ENCODE measurements at places on chromosomes 2 and 18.

- DNase-seq = no peak
Observed at GRCh38 chr2:10759151-10759714, 37.8 kb downstream of the ATP6V1C2 start.

DNA sequence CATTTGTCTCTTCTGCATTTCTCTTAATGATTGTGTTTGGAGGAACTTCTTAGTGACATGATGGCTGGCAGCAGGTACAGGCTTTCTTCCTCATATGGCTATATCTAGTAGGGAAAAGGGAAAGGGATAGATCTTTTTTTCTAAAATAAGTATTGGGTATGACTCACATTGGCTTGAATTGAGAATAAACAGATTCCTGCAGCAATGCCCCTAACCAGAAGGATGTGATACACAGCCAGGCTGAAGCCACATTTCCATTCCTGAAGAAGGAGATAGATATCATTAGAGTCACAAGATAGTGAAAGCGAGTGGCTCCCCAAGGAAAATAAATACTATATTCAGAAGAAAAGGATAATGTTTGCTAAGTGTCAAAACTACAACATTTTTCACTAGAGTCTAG, 61.1 kb downstream of the VWC2L start:
- DNase-seq = no peak

- no peak for DNase-seq
Observed at GRCh38 chr2:190110131-190110530, 47.6 kb upstream of the MSTN start.

DNA sequence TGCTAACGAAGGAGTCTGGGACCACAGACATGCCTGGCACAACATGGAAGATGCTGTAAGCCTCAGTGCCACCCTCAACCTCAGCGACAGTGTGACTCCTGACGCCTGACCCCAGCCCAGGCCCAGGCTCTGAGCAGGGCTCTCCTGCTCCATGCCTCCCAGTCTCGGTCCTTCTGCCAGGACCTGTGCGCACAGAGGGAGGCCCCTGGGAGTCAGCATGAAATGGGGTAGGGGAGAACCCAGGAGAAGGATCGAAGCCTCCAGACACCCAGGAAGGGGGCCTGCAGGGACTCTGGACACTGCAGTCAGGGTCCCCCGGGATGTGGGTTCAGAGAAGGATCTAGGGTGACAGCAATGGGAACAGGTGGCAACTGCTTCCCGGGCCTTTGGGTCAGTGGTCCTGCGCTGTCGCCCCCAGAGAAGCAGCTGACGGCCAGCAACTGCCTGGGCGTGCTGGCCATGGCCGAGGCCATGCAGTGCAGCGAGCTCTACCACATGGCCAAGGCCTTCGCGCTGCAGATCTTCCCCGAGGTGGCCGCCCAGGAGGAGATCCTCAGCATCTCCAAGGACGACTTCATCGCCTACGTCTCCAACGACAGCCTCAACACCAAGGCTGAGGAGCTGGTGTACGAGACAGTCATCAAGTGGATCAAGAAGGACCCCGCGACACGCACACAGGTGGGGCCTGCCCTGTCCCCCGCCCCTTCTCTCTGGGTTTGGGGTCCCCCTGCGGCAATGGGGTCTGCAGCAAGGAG, 233.9 kb downstream of the ATAD2B start:
- DNase-seq = no peak

- DNase-seq = no peak
Observed at GRCh38 chr2:116716038-116716437, 1098.5 kb upstream of the DDX18 start.

DNA sequence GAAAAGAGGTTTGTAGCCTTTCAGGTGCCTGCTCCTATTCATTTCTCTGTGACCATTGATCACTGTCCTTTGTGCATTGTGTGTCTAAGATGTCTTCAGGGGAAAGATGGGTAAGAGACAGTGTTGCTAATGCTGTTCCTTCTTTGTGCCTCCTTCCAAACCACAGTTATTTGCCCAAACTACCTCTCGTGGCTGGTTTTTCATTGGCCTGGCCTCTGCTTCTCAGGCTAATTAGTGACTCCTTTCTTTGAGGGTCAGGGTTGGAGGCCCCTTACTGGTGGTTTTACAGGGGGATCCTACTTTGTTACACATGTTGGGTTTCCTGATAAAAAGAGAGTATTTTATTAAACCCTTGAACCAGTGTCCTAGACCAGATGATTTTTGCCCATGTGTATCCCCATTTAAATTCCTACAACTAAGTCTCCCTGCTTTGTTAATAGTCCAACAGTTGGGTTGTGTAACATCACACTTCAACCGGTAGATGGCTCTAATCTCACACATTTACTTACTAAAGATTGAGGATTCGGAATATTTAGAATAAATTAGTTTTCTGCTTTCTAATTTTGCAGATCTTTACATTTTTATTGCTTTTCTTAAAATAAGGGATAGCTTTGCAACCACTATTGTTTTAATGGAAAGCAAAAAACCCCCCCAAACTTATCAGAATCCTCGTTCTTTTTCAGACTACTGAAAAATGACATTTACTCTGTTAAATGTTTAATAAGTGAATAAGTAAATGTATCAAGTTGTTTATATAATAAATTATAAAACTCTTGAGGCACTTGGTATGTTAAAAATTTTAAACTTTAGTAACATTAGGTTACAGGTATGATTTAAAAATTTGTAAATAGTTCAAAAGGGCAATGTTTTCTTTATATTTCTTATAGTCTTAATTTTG, 2.4 kb downstream of the MARS2 start:
- DNase-seq = no peak

DNA sequence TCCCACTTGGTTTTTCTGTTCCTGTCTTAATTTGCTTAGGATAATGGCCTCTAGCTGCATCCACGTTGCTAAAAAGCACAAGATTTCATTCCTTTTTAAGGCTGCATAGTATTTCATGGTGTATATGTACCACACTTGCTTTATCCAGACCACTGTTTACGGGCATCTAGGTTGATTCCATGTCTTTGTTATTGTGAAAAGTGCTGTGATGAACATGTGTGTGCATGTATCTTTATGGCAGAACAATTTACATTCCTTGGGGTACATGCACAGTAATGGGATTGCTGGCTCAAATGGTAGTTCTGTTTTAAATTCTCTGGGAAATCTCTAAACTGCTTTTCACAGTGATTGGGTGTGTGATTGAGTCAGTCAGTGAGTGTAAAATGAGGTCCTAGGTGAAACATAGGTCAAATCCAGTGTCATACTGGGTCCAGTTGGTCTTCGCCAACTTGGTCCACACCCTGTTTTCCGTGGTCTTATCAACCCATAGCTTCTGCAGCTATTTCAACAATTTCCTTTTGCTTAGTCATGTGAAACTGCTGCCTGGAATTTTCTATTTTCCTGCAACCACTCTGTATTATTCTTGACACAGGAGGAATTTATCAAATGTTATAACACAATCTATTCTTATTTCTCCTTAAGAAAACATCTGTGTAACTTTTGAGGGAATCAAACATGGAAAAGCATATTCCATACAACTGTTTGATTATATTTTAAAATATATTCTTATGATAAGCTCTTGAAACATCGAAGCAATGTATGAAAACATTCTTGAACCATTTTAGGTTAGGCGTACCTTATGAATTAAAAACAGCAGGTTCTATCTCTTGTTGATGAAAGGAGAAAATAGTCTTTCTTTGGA, 82.9 kb downstream of the ADCYAP1 start:
- no peak for DNase-seq

GRCh38 chr2:215417400-215417951, 18.4 kb downstream of the FN1 start:
- no peak for DNase-seq

DNA sequence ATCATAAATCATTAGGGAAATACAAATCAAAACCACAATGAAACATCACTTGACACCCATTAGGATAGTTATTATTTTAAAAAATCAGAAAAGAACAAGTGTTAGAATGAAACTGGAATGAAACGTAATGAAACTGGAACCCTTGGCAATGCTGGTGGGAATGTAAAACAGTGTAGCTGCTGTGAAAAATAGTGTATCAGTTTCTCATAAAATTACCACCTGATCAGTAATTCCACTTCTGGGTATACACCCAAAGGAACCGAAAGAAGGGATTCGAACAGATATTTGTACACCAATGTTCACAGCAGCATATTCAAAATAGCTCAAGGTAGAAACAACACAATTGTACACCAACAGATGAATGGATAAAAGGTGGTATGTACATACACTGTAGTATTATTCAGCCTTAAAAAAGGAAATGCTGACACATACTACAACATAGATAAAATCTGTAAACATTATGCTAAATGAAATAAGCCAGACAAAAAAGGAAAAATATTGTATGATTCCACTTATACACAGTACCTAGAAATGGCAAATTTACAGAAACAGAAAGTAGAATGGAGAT, 27.0 kb downstream of the ROCK1 start:
- DNase-seq = no peak

DNA sequence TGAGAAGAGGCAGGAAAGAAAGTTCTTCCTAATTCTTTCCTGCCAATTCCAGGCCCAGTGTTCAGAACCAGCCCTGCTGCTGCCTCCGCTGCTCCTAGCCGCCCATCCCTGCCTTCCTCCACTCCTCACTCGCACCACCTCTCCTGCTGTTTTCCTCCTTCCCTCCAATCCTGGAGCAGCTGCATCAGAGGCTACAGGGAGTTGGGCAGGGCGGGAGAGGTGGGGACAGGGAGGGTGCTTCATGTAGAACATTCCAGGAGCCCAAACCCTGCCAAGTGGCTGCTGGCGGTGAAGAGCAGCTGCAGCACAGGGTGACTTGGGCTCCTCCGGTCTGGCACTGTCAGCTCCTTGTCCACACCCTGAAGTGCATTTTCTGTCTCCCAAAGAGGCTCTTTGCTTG, 176.3 kb downstream of the TNS1 start:
- DNase-seq = no peak

DNA sequence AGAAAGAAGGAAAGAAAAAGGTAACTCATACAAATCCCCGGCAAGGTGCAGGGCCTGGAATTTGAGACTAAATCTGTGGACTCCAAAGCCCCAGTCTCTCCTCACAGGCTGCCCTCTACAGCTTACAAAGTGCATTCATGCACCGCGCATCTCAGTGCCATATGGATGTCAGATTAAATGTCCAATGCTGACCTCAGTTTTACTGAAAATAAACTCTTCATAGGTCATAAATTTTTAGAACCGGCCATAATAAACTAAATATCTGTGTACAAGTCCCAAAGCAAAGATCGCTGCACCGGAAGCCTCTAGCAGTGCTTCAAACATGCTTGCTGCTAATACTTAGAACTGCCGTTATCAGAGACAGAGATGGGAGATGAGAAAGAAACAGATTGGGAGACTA, 17.7 kb downstream of the ST6GAL2 start:
- DNase-seq = no peak

DNA sequence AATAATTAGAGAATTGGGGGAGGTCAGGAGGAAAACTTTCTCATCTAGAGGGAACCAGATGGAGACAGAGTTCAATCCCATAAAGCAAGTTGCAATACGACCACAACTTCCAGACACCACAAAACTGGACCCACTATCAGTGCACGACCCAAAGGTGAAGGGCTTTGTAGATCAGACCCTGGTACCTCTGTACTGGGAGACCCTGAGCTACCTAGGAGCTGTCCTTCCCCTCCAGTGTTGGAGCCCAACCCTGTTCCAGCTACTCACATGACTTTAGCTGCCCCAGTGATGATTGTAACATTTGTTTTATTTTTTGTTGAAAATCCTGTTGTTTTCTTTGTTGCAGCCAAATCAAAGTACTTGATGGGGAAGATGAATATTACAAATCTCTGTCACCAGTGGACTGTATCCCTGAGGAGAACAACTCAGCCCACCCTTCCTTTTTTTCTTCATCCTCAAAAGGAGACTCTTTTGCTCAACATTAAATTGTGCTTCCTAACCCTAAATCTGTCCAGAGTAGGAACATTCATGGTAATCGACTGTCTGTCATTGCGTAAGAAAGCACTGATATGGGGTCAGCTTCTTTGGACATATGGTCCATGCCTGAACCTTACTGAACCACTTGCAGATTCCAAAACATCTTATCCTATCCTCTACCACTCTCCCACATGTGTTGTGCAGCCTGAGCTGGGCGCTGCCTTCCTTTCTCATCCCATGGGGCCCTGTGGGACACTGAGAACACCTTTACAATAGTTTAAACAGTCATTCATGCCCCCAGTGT, 62.3 kb upstream of the SP5 start:
- no peak for DNase-seq

DNA sequence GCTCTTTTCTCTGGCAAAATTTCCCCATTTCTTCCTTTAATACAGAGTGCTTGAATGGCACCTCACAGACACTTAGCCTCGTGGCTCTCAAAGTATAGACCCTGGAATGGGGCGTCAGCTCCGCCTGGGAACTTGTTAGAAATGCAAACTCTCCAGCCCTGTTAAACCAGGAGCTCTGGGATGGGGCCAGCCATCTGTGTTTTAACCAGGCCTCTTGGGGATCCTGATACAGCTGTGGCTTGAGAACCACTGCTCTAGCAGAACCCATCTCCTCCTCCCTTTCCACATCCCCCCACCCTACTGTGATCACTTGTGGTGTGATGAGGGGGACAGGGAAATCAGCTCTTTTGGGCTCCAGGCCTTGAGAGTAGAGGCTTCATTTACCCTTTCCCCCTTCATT, 15.9 kb downstream of the LTBP1 start:
- DNase-seq = no peak

Measured in activated CD8-positive, alpha-beta memory T cell treated with anti-CD3 and anti-CD28 coated beads for 4 hours (primary cell).